Left hindlimb (tissue), 1 donor: ENCODE measurements at places on chromosomes 7 and 10.

GRCh38 chr10:112744181-112745096 lies 205.6 kb upstream of the TCF7L2 start:
- no peak for DNase-seq

DNA sequence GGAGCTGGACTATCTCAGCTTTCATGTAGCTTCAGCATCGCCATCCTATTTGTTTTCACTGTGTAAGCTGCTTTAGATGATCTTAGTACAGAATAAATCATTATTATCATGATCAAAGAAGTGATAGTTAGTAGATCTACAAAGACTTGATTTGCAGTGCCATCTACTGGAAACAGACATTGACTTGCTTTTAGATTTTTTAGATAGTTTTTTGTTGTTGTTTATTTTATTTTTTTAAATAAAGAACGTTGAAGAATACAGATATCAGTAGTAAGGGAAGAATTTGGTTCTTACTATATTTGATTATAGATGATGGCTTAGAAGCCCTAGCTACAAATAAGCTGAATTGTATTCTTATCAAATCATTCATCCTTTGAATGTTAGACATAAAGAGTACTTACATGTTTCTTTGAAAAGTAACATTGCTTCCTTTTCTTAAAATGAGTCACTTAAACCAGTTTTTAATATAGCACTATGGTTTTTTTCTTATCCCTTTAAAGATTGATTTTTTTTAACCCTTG lies 6.3 kb upstream of the SFMBT2 start:
- no peak for DNase-seq

DNA sequence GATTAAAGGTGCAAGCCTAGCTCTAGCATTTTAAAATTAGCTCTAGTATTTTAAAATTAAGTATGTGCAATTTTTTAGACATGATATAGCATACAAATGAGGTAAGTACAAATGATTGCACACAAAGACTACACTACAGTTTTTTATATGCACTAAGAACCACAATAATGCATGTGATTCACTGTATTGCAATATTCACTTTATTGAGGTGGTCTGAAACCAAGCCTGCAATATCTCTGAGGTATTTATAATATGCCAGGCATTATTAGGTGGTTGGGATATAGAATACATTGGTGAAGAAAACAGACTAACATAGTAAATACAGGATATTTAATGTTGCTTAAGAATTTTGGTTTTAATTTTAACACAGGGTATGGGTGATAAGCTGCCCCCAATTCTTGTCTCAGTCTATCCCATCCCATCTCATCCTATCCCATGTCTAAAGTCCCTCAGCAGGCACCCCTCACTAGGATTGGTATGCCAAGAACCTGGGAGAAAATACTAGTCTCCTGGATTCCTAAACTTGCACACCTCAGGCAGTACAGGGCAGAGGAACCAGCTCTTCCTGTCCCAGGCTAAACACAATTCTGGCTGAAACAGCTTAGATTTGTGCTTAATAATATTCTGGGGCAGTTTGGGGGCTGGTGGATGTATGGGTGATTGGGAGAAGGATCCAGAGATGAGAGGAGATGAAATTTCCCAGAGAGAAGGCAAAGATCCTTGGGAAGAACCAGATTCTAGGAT lies 90.4 kb downstream of the HIPK2 start:
- no peak for DNase-seq

DNA sequence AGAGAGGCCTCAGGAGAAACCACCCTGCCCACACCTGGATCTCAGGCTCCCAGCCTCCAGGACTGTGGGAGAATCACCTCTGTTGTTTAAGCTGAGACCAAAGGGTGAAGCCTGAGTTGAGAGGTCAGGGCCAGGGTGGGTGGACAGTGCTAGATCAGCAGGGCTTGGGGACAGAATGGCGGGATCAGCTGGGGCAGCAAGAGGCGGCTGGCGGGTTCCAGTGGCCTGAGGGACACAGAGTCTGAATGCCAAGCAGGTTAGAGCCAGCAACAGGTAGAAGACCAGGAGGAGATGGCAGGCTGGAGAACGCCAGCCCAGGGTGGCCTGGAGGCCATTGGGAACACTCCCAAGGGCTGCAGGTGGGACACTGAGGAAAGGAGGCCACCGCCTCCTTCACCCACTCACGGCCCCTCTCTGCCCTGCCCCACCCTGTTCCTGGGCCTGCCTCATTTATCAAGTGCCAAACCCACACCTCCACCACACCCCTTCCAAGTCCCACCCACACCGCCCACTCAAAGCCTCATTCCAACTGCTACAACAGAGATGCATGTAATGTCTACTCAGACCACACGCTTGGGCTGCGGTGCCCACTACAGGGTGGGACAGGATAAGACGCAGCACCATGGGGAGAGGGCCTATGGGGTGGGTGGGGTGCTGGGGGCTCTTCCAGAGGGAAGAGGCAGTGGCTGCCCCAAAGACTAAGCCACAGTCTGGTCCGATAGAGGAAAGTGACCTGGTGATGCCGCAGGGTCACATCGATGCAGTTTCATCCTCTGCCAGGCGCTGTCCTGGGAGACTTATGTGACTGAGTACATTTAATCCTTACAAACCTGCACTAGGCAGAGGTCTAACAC lies 173.9 kb downstream of the TNS3 start:
- DNase-seq, result no peak

- no peak for DNase-seq
Measured at GRCh38 chr10:99938563-99938962, 71.2 kb downstream of the DNMBP start.

GRCh38 chr10:68861253-68861652 lies 33.9 kb downstream of the STOX1 start:
- no peak for DNase-seq

- no peak for DNase-seq
Measured at GRCh38 chr7:68364886-68365625, 1233.2 kb upstream of the AUTS2 start.

DNA sequence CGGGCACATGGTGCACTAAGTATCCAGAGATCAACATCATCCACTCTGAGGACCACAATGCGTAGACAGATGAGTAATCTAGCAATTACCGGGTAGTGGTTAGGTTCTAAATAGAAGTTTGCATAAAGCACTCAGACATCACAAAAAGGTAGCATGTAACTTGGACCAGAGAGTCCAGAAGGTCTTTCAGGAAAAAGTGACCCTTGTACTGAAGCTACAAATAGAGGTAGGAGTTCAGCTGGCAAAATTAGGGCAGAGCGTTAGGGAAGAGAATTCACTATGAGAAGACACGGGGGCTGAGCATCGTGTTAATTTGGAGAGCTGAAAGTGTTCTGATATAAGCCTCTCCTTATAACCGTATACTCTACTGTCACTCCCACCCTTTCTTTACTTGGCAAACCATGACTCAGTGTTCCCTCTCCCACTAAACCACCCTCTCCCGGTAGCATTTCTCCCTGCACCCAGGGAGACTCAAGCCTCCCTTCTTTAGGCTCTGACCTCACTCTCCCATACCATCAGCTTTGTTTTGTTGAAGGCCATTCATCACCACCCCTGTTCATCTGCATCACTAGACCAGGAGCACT lies 222.2 kb upstream of the FZD1 start:
- no peak for DNase-seq

- DNase-seq, result peak; percentile 84
Measured at GRCh38 chr10:68406111-68406814, 814 bp downstream of the RUFY2 start.

- no peak for DNase-seq
Measured at GRCh38 chr10:77479586-77479985, 158.0 kb downstream of the KCNMA1 start.

GRCh38 chr10:95306318-95306650 lies 15.5 kb upstream of the PDLIM1 start:
- no peak for DNase-seq

GRCh38 chr7:1459512-1459892 lies 232 bp upstream of the MICALL2 start:
- DNase-seq, result peak; percentile 100

DNA sequence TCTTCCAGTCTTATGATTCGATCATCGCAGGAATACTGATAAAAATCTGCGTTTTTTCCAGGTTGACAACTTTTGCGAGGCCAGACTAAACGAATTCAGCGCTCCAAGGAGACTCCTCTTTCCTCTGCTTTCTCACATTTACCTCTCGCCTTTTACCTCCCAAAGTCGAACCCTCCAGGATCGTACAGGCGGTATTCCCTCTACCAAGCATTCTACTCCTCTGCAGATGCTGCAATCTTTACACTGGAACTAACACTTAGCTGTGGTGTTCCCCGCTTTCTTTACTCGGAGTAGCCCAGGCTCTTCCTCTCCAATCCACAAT lies 449 bp downstream of the NUDT5 start:
- no peak for DNase-seq

GRCh38 chr10:61623161-61623560 lies 39.6 kb upstream of the CABCOCO1 start:
- DNase-seq, result no peak

GRCh38 chr10:23675585-23675984 lies 236.7 kb downstream of the OTUD1 start:
- no peak for DNase-seq

- DNase-seq, result no peak
Measured at GRCh38 chr7:57305192-57305748, 144.7 kb upstream of the ZNF716 start.

GRCh38 chr7:146255609-146256008 lies 139.0 kb downstream of the CNTNAP2 start:
- DNase-seq, result no peak

GRCh38 chr10:45473126-45473525 lies 99.1 kb downstream of the ALOX5 start:
- DNase-seq, result no peak

DNA sequence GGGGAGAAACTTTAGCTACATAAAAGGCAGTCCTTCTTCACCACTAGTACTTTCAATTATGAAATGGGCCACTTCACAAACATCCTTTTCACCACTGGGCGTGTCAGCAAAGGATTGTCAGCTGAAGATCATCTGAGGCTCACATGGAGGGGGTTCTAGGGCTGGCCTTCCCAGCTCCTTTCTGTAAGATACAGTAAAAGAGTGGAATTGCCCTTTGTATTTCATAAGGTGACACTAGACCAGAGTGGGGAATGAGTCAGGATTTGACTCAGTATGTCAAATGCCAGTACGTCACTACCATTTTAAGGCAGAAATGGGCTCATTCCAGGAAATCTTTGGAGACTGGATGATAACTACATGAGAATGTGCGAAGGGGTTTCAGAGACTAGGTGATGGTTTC lies 21.2 kb upstream of the BLOC1S2 start:
- DNase-seq, result no peak

DNA sequence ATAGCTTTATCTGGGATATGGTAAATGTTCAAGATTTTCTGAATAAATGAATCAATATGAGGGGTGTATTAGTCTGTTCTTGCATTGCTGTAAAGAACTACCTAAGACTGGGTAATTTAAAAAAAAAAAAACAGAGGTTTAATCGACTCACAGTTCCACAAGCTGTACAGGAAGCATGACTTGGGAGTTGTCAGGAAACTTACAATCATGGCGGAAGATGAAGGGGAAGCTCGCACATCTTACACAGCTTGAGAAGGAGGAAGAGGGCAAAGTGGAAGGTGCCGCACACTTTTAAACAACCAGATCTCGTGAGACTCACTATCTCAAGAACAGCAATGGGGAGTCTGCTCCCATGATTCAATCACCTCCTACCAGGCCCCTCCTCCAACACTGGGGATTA lies 32.5 kb upstream of the OTUD1 start:
- DNase-seq, result no peak

- no peak for DNase-seq
Measured at GRCh38 chr10:43901302-43901701, 252.6 kb upstream of the ZNF32 start.

DNA sequence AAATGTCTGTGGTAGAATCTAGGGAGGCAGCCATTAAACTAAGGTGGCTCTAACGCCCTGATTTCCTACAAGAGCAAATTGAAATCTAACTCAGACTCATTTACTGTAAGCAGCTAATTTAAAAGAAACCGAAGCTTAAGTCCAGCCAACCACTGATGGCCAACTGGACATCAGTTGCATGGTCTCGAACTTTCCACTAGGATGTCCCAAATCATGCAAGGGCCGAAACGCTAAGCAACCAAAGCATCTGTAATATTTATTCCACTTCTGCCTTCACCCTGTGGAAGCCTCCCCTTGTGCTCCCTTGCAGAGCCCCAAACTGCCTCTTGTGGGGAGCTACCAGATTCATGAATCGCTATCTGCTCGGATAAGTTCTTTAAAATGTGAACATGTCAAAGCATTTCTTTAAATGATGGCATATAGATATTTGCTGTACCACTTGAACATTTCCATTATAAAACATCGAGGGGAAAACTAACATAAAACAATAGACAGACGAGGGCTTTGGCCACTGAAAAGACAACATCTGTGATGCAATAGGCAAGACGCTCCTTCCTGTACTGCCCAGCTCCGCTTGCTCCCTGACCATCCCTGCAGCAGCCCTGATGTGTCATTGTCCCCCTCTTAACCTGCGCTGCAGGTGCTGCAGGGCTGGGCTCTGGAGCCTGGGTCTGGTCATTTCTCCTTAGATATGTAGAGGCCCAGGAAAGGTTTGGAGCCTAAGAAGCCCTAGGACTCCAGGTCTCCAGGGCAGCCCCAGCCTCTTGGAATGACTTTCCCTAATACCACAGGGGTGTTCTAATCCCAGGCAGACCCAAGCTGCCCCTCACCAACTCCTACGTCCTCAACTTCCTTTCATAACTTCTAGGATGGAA lies 2.9 kb upstream of the RBP3 start:
- DNase-seq, result no peak

DNA sequence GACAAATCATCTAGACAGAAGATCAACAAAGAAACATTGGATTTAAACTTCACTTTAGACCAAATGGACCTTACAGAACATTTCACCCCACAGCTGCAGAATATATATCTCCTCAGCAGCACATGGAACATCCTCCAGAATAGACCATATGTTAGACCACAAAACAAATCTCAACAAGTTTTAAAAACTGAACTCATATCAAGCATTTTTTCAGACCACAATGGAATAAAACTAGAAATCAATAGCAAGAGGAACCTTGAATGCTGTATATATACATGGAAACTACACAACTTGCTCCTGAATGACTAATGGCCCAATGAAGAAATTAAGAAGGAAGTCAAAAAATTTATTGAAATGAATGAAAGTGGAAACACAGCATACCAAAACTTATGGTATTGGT lies 157.7 kb downstream of the MTERF1 start:
- no peak for DNase-seq

GRCh38 chr10:75477680-75478079 lies 46.3 kb downstream of the LRMDA start:
- DNase-seq, result no peak

DNA sequence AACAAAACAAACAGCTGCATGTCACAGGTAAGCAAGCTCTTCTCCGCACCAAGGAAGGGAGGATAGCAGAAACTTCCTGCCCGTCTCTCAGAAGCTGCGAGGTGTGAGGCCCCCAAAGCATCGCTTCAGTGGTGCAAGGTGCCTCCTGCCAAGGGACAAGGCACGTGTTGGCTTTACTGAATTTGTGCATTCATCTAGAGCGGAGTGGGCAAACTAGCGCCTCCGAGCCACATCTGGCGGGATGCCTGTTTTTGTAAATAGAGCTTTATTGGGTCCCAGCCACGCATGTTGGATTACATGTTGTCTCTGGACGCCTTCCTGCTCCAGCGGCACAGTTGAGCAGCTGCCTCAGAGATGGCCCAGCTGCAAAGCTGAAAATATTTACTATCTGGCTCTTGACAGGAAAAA lies 27.7 kb downstream of the PHYH start:
- peak; percentile 85 for DNase-seq

GRCh38 chr10:69061305-69062161 lies 26.4 kb upstream of the SRGN start:
- no peak for DNase-seq

GRCh38 chr10:77175631-77176222 lies 461.9 kb downstream of the KCNMA1 start:
- DNase-seq, result no peak
